ENCODE measurements at places on chromosomes 7 and 10. TPM values are rescaled to one million over a fixed set of nuclear protein-coding genes. Genes with fewer than 3 reads are reported as not detected.

DNA sequence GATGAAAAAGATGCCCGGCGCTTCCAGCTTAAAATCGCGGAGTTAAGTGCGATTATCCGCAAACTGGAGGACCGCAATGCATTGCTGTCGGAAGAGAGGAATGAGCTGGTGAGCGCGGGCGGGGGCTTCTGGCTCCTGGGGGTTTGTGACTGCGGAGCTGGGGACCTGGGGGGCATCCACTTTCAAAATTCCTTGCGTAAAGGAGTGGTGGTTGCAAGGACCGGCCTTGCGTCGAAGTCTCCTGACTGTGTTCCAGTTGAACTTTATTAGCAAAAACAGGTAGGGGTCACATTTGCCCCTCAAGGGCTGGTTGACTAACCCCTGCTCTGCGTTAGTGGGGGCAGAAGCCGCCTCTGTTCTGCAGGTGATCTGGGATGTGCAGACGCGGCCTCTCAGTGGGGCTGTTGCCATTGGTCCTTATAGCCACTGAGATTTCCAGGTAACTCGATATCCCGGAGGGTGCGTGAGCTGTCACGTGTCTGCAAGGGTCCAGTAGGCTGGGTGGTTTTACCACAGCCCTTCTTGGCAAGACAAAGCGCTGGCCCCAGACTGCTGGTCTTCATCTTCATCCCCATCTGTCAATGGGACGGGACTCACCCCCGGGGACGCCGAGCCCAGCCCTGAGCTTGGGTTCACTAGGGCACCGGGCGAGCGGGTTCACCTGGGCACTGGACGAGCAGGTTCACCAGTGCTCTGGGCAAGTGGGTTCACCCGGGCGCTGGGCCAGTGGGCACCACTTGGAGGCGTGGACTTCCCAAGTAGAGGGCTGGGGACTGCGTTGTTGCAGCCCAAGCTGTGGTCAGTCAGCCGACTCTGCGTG lies 51.5 kb upstream of the DPYSL4 start:
- DNase-seq = no peak

GRCh38 chr10:18401416-18402195 lies 249.8 kb downstream of the NSUN6 start:
- DNase-seq = no peak

- no peak for DNase-seq
Observed at GRCh38 chr7:68619526-68619925, 978.7 kb upstream of the AUTS2 start.

DNA sequence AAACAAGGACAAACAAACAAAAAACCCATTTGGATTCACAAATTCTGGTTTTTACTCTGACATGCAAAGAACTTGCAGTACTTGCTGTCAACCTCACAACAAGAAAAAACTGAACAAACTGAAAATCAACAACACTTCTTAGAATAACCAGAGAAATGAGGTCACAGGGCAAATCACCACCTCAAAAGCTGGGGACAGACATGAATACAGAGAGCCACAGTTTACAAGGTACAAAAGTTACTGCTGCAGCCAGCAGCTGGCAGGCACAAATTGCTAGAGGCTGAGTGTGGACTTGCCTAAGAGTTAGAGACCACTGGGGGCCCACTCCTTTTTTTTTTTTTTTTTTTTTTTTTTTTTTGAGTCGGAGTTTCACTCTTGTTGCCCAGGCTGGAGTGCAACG lies 15.0 kb upstream of the RNF32 start:
- DNase-seq = no peak

- no peak for DNase-seq
Observed at GRCh38 chr10:63491588-63492316, 26.0 kb upstream of the JMJD1C start.

DNA sequence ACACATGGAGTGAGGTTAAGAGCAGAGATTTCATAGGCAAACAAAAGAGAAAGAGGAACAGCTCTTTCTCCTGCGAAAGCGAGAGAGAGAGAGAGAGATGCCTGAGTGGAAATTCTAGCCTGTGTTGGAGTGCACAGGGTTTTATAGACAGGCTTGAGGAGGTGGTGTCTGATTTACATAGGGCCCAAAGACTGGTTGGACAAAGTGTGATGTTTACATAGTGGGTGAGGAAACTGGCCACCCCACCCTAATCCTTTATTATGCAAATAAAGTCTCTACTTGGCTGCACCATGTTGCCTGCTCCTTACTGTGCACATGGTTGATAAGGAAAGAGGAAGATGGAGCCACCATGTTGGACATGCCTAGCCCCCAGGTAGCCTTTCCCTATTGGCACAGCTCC lies 967.8 kb upstream of the SORCS1 start:
- no peak for DNase-seq

DNA sequence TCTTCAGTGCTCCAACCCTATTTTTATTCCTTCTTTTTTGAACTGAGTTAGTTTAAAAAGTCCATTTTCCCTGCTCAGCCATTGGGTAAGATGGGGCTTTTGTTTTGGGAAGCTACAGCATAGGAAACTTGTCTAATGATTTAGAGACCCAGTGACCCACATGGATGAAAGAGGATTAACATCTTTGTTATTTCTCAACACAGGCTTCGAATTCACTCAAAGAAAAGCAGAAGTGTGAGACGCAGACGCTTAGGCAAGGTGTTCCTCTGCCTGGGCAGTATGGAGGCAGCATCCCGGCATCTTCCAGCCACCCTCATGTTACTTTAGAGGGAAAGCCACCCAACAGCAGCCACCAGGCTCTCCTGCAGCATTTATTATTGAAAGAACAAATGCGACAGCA lies 152.0 kb downstream of the HDAC9 start:
- DNase-seq = no peak

- no peak for DNase-seq
Observed at GRCh38 chr7:138608275-138608674, 92.9 kb downstream of the SVOPL start.

GRCh38 chr7:112157072-112157471 lies 49.1 kb downstream of the DOCK4 start:
- no peak for DNase-seq

GRCh38 chr7:49866076-49866735 lies 92.8 kb downstream of the VWC2 start:
- no peak for DNase-seq

DNA sequence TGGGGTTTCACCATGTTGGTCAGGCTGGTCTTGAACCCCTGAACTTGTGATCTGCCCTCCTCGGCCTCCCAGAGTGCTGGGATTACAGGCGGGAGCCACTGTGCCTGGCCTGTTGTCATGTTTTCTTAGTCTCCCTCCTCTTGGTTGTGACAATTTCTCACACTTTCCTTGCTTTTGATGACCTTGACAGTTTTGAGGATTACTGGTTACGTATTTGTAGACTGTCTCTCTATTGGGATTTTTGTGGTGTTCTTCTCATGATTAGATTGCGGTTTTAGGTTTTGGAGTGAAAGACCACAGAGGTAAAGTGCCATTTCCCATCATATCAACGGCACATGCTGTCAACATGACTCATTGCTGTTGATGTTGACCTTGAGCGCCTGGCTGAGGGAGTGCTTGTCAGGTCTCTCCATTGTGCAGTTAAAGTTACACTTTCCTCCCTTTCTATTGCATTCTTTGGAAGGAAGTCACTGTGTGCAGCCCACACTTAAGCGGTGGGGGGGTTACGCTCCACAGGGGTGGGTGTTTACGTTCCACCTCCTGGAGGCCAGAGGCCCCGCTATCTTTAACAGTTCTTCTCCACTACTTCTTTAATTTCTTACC lies 10.8 kb downstream of the NEURL1 start:
- peak; percentile 98 for DNase-seq

GRCh38 chr7:138546064-138546619 lies 86.1 kb downstream of the TRIM24 start:
- DNase-seq = no peak

DNA sequence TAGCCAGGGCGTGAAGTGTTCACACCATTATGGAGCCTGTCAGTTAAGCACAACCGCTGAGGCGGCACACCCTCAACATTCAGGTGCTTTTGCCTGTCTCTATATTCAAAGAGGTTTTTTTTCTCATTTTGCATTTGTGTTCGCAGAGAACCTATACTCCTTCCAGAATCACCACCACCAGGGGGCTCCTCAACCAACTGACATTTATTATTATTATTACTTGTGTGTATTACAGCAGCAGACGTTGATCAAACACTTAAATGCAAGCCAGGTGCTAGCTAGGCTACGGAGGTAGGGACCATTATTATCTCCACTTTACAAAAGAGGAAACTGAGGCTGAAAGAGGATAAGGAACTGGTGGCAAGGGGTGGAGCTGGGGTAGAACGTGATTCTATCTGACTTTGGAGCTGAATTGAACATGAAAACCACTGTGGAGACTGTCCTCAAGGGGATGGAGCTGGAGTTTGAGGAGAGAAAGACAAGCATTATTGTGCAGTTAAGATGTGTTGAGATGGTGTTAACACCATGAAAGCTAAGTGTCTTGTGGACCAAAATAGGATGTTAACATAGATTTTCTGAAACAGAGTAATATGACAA lies 133.8 kb upstream of the PLXNA4 start:
- DNase-seq = peak; percentile 6

DNA sequence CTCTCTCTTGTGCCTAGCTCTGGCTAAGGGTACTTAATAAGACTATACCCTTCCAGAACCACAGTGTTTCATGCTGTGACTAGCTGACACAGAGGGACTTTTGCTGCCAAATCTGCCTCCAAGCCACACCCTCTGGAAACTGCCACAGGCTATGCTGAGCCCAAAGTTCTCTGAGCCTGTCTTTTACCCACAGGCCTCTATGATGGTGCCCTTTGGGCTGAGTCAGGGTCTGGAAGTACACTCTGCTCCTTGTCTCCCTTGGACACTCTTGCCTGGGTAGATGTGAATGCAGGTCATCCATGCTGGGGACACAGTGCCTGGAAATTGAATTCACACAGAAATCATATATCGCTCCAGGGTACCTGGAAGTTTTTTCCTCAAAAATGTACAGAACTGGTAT lies 22.6 kb downstream of the DYDC1 start:
- no peak for DNase-seq

DNA sequence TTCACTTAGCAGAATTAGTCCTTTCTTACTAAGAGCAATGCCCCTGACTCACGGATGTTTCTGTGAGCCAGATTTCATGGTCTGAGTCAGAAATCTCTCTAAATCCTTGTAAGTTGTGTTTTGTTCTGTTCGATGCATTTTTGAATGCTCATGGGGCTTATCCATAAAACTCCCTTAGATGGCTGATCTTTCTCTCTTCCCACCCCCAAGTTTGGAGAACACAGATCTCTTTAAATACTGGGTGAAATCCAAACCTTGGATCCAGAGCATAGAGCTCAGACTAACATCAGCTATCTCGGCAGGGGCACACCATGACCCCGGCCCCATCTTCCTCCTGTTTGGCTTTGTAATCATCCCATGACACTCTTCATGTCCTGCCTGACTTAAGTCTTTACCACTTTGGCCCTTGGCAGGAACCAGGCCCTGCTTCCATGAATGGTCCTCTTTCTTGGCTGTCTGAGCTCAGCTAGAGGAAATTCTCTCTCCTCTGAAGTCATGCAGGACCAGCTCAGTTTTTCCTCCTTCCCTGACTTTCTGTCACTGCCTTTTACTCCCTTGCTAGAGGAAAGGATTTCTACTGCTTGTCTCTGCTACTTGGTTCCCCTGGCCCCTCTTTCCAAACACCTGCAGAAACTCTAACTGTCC lies 120.4 kb upstream of the RAB11FIP2 start:
- no peak for DNase-seq

DNA sequence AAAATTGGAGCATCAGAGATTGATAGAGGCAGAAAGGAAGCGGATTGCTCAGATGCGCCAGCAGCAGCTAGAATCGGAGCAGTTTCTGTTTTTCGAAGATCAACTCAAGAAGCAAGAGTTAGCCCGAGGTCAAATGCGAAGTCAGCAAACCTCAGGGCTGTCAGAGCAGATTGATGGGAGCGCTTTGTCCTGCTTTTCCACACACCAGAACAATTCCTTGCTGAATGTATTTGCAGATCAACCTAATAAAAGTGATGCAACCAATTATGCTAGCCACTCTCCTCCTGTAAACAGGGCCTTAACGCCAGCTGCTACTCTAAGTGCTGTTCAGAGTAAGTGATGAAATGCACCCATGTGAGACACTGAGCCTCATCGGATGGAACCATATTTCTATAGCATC lies 33.1 kb downstream of the STAMBPL1 start:
- DNase-seq = no peak

DNA sequence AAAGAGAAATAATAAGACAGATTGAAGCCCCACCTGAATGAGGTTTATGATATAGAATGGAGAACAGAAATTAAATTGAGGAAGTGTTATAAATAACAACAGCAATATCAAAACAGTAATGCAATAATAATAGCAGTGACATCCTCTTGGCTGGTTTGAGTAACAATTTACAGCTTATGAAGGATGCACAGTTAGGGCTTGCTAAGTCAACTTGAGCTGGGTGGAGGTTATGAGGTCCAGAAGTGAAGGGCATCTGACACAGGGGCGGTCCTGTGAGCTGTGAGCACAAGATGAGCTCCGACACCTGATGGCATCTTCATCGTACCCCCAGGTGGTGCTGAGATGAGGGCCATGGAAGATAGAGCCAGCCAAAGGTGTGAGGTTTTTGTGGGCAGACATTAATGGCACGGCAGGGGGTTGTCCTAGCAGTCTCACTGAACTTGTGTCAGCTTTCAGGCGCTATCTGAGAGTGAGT lies 30.5 kb downstream of the ARHGAP22 start:
- no peak for DNase-seq

DNA sequence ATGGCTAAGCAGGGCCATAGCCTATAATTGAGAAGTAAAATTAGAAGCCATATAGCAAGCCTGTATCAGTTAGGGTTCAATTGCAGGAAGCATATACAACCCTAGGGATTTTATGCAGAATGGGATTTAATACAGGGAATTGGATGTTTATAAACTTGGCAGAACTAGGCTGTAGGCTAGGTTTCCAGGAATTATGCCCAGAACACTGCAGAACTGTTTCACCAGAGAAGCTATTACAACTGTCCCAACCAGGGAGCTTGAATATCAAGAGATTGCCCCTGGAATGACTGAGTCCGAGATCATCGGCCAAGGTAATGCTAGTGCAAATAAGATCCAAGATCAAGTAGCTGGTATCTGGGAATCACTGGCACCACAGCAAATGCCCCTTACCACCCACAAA lies 64.0 kb downstream of the PRR15 start:
- no peak for DNase-seq

DNA sequence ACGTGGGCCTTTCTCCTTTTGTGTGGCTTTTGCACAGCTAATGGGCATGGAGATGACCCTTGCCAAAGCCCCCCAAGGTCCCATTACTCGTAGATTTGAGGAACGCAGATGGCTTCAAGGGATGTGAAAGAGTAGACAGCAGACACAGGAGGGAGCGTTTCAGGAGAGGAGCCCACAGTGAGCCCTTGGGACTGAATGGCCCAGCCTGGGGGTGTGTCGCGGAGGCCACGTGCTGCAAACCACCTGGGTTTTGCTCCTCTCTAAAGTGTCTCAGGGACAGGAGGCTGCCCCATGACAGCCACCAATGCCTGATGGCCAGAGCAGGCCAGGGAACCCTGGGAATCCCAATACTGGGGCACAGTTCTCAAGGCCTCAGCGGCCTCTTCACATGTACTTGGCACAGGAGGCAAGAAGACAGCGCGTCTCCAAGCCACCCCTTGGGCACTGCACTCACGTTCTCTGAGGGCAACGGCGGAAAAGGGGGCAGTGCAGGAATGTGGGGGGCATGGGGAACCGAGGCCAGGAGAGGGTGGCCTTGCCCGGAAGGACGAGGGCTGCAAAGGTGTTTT lies 185.2 kb downstream of the WDR37 start:
- no peak for DNase-seq

Gene APBB1IP
- total RNA-seq = 7.4 TPM

Gene HMX3
- not detected for total RNA-seq

Gene GIMAP7
- total RNA-seq = not detected

Gene FLNC
- 0.12 TPM for total RNA-seq

Gene MYPN
- total RNA-seq = 0.64 TPM

Gene TLX1
- total RNA-seq = not detected

Gene IFIT1B
- not detected for total RNA-seq

Gene VPS37D
- 4.5 TPM for total RNA-seq
